ENCODE measurements at places on chromosomes 7 and 10. TPM values are rescaled to one million over a fixed set of nuclear protein-coding genes. Genes with fewer than 3 reads are reported as not detected.

The ODAD2 gene
- 2.3 TPM for total RNA-seq

The SCRN1 gene
- 72.8 TPM for total RNA-seq

The DHX32 gene
- total RNA-seq = 23.6 TPM

The C10orf71 gene
- total RNA-seq = not detected

The IFIT1B gene
- total RNA-seq = not detected

The VGF gene
- total RNA-seq = 0.89 TPM

The ITIH5 gene
- 3.8 TPM for total RNA-seq

The TFR2 gene
- 0.33 TPM for total RNA-seq
